Large intestine (tissue), 12 donors: ENCODE measurements at places on chromosomes 5 and 9.

- DNase-seq: peak; percentile 25
Measured at GRCh38 chr9:93574900-93575795, 1.2 kb upstream of the PHF2 start.

DNA sequence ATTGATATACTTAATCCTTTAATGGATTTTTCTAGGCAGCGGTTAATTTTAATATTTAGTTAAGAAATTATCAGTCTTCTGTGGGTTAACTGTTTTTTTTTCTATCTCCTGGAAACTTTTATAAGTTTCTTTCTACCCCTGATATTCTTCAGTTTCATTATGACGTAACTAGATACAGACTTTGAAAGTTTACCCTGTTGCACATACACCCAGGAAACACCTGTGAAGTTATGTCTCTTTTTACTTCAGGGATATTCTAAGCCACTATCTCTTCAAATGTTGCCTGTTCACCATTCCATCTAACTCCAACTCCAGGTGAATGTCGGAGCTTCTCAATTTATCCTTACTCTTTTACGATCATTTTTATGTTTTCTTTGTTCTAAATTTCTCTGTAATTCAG is 329.0 kb downstream of the ICE1 start:
- DNase-seq: no peak

- DNase-seq: no peak
Measured at GRCh38 chr5:160042671-160043070, 33.7 kb downstream of the TTC1 start.

DNA sequence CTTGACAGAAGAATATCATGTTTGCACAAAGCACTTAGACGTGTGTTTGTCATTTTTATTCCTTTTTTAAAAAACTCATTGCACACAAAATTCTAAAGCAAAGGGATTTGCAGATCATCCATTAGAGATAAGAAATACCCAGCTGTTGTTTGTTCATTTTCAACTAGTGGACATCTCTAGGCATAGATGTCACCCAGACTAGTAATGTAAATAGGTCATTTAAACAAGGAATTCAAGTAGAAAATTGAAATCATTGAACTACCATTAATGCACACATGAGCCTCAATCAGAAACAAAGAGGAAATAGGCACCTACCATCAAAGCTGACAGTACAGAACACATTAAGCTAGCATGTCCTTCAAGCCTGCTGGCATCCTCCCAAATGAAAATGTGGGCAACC is 107.3 kb downstream of the OR2K2 start:
- DNase-seq: no peak

DNA sequence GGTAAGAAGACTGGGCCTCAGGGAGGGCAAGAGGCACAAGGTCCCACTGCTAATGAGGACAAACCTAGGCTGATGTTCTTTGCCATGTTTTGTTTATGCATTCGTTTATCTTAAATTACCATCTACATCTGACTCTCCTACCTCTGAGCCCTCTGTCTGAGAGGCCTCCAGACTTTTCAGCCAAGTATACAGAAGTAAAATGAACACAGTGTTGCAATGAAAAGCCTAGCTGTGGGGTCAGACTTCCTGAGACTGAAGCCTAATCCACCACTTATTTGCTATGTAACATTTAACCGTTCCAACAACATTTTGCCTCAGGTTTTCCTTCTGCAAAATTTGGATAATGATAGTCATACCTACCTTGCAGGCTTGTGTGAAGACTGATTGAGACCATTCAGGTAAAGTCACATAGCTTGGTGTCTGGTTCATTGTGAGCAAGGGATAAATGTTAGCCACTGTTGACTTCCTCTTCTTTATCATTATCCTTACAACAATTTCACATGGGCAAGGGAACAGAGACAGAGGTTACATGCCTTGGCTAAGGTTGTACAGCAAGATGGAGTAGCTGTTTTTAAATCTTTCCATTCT is 374.9 kb upstream of the CLINT1 start:
- no peak for DNase-seq

DNA sequence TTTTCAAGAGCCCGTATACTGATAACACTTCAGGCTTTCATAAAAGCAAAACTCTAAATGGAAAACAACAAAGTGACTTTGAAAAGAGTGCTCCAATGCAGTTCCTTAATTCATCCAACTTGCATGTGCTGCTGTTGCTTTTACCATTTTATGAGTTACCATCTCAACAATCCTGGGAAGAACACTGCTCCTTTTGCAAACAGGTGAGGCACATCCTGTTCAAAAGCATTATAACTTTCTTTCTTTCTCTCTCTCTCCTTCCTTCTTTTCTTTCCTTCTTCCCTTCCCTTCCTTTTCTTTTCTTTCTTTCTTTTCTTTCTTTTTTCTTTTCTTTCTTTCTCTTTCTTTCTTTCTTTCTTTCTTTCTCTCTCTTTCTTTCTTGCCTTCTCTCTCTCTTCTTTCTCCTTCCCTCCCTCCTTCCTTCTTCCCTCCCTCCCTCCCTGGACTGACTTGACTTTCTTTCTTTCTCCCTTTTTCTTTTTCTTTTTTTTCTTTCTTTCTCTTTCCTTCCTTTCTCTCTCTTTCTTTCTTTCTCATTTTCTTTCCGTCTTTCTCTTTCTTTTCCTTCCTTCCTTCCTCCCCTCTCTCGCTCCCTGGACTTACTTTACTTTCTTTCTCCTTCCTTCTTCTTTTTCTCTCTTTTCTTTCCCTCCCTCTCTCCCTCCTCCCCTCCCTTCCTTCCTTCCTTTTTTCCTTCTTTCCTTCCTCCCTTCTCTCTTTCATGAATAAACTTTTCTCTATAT is 11.2 kb upstream of the PARP8 start:
- DNase-seq: no peak

DNA sequence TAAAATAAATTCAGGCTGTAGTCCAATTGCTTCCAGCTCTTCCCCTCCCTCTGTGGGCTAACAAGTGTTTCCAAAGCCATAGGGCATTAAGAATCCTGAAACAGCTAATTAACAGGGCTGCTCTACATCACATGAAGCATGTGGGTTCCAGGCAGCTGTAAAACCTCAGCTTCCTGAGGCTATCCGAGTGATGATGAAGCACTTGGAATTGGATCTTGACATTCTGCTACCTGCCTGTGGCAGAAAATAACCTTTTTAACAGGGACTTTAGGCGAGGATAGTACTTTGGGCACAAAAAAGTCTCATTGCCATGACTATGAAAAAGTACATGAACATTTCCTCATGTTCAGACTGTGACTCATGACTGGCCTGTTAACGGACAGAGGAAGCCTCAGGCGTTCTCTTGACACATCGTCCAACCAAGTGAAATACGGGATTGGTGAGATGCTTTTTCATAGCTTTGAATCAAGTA is 107.2 kb downstream of the PDE4D start:
- no peak for DNase-seq

DNA sequence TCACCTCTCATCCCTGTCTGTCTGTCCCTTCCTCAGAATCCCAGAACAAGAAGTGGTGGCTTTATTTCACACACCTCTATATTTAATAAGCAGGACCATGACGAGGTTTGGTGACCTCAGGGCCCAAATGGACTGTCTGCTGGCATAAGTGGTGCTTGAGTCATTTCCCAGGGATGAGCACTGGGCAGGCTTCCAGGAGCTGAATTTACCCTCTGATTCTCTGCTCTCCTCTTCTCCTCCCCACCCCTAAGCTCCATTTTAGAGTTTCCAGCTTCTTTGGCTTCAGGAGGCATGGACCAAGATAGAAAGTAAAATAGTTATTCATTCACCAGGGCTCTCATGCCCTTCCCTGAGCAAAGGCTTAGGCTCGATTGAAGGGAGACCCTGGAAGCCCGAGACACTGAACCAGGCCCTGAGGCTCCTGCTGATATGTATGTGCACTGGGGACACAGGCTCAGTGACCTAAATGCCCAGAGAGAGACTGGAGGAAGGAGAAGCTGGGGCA is 69.1 kb downstream of the PPARGC1B start:
- DNase-seq: no peak

DNA sequence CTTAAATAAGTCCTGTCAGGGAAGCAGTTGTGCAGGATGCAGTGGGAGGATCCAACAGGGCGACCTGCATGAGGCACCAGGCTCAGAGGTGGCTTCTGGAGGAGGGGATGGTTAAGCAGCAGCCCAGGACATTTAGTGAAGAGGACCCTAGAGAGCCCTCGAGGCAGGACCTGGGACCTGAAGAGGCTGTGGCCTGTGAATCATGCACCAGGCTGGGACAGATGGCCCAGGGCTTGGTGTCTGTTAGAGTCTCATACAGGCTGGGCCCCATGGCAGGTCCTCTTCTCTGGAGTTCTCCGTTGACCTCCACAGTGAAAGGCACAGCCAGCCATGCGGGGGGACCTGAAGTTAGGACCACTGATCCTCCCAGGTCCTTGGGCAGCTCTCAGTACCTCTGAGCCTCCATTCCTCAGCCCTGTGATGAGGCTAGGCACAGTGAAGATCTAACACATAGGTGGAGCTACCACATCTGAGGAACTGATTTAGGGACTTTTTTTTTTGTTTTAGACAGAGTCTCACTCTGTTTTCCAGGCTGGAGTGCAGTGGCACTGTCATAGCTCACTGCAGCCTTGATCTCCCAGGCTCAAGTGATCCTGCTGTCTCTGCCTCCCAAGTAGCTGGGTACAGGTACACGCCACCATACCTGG is 60.8 kb upstream of the GARNL3 start:
- no peak for DNase-seq

DNA sequence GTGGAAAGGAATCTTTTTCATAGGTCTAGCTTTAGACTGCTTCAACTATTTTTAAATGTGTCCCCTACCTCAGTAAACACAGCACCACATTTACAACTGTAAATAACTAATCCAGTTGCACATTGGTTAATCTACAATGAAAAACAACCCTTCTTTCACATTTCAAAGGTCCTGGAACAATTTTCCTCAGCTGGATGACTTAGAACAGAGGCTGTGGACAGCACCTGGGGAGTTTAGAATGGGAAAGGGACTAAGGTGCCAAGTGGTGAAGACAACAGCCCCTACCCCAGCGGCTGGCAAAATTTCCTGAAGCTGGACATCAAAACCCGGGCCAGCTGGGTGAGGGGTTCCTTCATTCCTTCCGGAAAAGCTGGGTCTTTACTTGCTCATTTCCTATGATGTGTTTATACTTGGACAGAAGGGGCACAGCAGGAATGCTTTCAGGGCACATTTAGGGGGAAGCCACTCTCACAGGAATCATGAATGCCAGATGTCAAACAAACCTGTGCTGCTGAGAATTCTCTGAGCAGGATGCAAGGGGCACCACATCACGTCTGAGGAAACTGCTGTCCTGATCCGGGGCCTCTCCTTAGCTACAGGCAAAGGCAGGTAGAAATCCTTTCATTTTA is 158.3 kb downstream of the NR2F1-AS1 start:
- no peak for DNase-seq

GRCh38 chr5:173514661-173515060 is 101.8 kb downstream of the BOD1 start:
- DNase-seq: no peak

GRCh38 chr9:74449060-74449459 is 48.1 kb upstream of the RORB start:
- no peak for DNase-seq

DNA sequence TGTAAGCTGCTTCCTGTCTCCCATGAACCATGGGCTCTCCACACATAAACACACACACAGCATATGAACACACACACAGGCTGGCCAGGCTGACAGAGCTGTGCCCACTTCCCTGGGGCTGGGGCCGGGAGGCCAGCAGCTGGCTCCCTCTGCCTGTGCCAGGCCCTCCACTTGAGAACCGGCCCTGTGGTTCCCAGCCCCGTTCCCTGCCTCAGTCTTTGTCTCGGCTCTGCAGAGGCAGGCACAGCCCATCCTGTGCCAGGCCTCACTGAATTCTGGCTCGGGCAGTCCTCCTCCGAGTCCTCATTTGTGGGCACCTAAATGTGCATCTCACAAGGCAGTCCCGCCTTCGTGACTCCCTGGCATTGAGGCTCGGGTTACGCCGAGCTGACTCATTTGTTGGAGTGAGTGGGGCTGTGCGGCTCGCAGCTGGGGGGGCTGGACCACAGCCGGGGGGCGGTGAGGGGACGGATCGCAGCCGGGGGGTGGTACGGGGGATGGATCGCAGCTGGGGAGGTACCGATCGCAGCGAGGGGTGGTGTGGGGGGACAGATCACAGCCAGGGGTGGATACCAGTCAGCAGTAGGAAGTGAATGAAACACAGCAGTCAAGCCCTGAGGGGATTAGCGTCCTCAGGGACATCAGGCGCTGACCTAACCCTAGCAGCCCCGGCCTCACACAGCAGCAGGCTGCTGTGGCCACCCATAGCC is 72.3 kb downstream of the PSMB7 start:
- peak; percentile 26 for DNase-seq

GRCh38 chr5:9977070-9977469 is 272.6 kb downstream of the ATPSCKMT start:
- no peak for DNase-seq

- no peak for DNase-seq
Measured at GRCh38 chr9:74036549-74037231, 460.4 kb upstream of the RORB start.

DNA sequence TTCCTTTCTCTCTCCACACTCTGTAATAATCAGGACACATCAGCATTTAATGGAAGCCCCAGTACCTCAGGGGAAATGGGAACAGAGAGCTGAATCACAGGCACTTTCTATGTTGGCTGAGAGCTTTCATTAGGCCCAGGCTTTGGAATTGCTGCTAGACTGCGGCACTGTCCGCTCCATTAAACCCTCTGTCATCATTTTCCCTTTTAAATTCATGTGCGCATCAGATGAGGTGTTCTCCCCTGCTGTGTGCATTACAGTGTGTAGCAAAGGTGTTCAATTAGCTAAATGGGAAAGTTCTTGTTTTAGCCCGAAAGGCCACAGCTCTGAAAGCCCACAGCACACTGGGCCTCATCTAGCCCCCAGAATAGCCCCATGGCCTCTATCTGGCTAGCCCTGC is 133.6 kb downstream of the SV2C start:
- DNase-seq: no peak

- no peak for DNase-seq
Measured at GRCh38 chr9:96163712-96164111, 138.3 kb downstream of the HSD17B3 start.

DNA sequence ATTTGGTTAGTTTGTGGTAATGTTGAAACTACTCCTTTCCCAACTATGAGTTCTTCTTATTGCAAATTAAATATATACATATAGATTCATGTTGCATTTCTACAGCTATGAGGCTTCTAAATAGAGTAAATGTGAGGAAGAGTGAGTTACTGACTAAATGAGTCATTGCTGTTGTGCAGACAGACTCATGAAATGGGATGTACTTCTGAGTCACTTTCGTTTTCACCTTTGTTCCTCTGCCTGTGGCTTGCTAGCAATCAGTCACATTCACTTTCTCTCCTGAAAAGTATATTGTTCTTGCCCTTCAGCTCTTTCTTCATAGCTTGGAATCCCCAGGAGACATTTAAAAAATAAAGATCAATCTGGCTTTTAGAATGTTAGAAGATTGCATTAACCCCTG is 295.5 kb upstream of the SMC2 start:
- DNase-seq: no peak

- peak; percentile 9 for DNase-seq
Measured at GRCh38 chr5:66406761-66407336, 189.3 kb upstream of the MAST4 start.

- DNase-seq: no peak
Measured at GRCh38 chr9:105957830-105958229, 263.5 kb downstream of the TMEM38B start.

- no peak for DNase-seq
Measured at GRCh38 chr5:88396751-88397281, 128.2 kb upstream of the TMEM161B start.
